Suppressor macrophage (primary cell): ENCODE measurements at places on chromosomes 11 and 22.
A peak's percentile ranks its signal among the peaks of the same experiment; 100 is the strongest.

- no peak for DNase-seq
Measured at GRCh38 chr22:35894937-35895708, 133.5 kb downstream of the RBFOX2 start.

GRCh38 chr11:114197799-114198500, 98.2 kb upstream of the NNMT start:
- DNase-seq, result no peak

DNA sequence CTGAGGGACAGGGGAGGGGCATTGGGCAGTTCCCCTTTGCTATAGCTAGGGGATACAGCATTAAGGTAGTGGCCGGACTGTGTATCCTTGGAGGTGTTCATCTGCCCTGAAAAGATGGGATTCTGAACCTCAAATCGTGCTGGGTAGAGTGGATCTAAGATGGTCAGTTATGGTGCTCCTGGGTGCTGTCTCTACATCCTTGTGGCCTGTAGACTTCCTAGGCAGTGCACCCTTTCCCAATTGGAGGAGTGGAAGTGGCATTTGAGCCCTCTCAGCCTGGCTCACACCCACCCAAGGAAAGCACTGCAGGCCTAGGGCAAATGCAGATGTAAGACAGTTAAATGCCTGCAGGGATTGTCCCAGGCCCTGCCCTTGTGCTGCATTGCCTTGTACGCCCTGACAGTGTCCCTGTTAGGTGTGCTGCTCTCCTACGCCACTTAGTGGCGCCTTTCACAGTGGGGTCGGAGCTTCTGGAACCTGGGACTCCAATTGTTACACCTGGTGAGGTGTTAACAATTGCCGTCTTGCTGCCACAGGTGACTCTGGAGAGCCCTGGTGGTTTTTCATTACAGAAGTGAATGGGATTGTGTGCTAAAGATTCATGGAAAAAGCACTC, 35.0 kb downstream of the PPFIBP2 start:
- peak; percentile 5 for DNase-seq

DNA sequence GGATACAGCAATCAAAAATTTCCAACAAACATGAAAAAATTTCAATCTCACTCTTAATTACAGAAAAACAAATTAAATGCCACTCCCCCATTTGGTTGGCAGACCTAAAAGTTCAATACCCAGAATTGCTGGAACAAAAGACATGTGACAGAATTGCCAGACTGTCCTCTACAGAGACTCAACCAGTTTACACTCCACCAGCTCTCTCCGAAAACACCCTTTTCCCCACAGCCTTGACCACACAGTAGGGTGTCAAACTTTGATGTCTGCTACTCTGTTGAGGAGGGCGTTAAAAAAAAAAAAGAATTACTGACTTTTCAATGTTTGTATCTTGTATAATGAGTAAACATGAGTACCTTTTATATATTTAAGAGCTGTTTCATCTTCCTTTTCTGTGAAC, 44.7 kb upstream of the YPEL1 start:
- no peak for DNase-seq

- peak; percentile 63 for DNase-seq
Measured at GRCh38 chr11:121930004-121930965, 185.7 kb downstream of the BLID start.

- DNase-seq, result no peak
Measured at GRCh38 chr11:36596880-36597279, 1.2 kb downstream of the RAG2 start.

- peak; percentile 37 for DNase-seq
Measured at GRCh38 chr22:31343235-31344191, 2.6 kb downstream of the PATZ1 start.

- peak; percentile 96 for DNase-seq
Measured at GRCh38 chr22:37303821-37304274, 21.5 kb downstream of the CYTH4 start.

- DNase-seq, result no peak
Measured at GRCh38 chr11:65817312-65817834, 16.4 kb upstream of the SNX32 start.

GRCh38 chr11:68837583-68838571, 3.8 kb downstream of the CPT1A start:
- DNase-seq, result peak; percentile 25

DNA sequence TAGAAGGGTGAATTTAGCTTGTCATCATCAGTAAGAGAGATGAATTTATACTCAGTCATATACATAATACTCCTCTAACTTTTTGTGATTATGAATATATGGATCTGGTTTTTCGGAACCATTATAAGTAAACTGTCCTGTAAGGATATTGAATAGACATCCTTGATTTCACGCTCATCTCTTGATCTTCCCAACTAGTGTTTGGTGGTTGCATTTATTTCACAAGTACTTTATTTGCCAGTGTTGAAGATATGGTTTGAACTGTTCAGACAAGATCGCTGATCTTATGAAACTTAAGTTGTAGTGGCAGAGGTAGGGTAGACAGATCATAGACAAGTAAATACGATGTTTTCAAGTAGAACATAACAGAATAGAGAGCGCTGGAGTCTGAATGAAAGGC, 3.0 kb downstream of the FBXO7 start:
- DNase-seq, result no peak

DNA sequence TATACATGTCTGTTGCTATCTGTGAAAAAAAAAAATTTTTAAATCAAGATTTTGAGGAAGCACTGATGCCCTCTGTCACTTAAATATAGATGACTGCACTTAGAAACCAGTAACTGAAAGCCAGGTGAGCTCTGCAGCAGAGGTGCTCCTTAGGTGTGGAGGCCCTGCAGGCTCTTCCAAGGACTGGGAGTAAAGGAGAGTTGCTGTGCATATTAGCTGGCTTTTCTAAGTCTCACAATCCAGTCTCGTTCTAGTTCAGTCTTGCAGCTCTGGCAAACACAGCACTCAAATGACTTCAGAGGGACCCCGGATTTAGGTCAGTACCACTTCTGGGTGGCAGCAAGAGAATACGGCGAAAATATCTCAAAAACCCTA, 61.0 kb downstream of the LARGE2 start:
- DNase-seq, result no peak

GRCh38 chr22:50489363-50490243, 2.9 kb downstream of the MIOX start:
- DNase-seq, result no peak
